ENCODE measurements at places on chromosomes 2 and 18. TPM values are rescaled to one million over a fixed set of nuclear protein-coding genes. Genes with fewer than 3 reads are reported as not detected.

NR4A2 gene
- 3.4 TPM for polyA plus RNA-seq

TMEM247 gene
- polyA plus RNA-seq, result not detected

KIF3C gene
- 9.7 TPM for polyA plus RNA-seq

TUBA3E gene
- polyA plus RNA-seq, result 0.09 TPM

ACKR3 gene
- polyA plus RNA-seq, result 92.9 TPM

PCARE gene
- 0.01 TPM for polyA plus RNA-seq

LYPD6 gene
- polyA plus RNA-seq, result 5.4 TPM

HTRA2 gene
- polyA plus RNA-seq, result 28.2 TPM

SERPINB5 gene
- 0.16 TPM for polyA plus RNA-seq

NT5C1B gene
- 0.75 TPM for polyA plus RNA-seq

MYO5B gene
- polyA plus RNA-seq, result 52.0 TPM

CNRIP1 gene
- 18.6 TPM for polyA plus RNA-seq

RAB12 gene
- 27.5 TPM for polyA plus RNA-seq

KCNG3 gene
- polyA plus RNA-seq, result 0.21 TPM

RAB27B gene
- polyA plus RNA-seq, result 9.6 TPM

NTSR2 gene
- polyA plus RNA-seq, result not detected

HOXD10 gene
- polyA plus RNA-seq, result 0.18 TPM

ZC3H8 gene
- polyA plus RNA-seq, result 16.2 TPM

DPP10 gene
- 17.3 TPM for polyA plus RNA-seq

PLCL1 gene
- polyA plus RNA-seq, result 3.3 TPM

COL5A2 gene
- 80.4 TPM for polyA plus RNA-seq
